ENCODE measurements at places on chromosomes 3 and 15.

DNA sequence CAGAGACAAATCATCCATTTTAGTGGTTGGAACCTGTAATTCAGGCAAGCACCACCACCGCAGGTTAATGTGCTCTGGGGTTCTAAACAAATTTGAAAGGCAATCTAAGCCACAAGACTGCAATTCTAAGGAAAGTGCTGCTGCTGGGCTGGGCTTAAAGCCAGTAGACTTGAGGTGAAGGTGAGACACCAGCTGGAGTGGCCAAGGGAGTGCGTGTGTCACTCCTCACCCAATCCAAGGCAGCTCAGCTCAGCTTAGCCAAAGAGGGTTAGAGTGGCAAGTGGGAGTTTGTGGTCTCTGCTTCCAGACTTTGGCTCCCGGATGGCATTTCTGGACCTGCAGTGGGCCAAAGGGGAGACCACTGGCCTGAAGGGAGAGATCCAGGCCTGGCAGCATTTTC, 1655.6 kb downstream of the SI start:
- DNase-seq, result no peak

DNA sequence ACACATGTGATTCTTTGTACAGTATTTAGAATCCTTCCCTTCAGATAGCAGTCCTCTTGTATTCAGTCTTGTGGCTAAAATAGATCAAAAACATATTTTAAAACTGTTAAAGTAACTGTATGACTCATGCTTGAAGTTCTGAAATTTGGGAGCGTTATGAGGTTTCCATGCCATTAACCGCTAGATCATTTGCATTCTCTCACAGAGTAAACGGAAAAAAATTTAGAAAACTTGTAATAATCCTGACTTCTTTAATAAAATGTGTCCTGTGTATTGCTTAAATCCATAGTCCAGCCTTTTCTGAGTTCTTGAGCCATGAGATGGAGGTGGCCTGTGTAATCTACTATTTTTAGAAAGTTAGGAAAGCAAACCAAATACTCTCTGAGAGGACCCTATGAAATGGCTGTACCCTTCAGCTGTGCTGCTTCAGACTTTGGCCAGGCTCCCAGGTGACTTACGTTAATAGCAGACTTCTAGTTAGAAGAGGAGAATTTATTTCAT, 33.8 kb downstream of the MBNL1 start:
- peak; percentile 74 for DNase-seq

GRCh38 chr3:63995086-63995485, 28.2 kb downstream of the PSMD6 start:
- no peak for DNase-seq

DNA sequence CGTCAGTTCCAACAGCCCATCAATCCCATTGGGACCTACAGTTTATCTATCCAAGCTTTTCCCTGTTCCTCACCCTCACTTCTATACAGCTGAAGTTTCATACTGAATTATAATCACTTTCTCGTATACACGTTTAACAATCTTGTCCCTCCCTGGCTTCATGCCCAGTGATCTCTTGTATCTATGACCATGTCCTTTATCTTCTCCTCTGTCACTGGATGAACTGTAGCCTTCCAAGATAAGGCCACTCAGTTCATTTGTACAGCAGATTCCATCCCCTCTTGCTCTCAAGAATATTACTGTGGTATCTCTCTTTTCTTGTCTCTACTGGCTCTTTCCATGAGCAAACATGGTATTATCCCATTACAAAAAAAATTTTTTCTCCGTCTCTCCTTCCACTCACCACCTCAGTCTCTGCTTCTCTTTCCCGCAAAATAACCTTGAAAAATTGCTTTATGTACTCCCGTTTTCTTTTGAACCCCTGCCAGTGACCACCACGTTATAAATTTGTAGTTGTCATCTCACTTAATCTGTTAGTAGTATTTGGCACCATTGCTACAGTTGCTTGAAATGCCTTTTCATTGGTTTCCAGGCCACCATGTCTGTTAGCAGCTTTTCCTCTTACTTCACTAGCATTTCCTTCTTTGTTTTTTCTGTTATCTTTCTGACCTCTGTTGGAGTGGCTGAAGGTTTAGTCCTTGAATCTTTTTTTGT, 9.4 kb downstream of the CTNNB1 start:
- DNase-seq, result no peak

- DNase-seq, result no peak
Observed at GRCh38 chr3:53754325-53754724, 91.9 kb downstream of the CHDH start.

DNA sequence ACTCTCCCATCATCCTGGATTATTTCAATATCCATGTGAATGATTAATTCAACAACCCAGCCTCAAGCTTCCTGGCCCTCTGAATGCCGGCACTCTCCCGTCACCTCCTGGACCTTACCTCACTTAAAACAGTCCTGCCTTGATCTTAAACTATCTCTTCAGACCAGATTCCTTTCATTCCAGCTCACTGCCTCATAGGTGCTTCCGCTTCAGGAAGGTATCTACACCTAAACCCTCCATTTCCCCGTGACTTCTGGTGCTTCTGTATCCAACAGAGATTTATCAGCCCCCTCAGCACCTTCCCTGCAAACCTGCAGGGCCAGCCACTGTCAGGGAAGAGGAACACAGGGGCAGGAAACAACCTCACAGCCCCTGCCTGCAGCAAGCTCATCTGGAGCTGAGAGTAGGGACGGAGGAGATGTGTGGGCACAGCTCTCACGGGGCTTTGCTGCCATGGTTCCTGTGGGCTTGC, 98.9 kb upstream of the TJP1 start:
- peak; percentile 13 for DNase-seq

GRCh38 chr3:25502233-25502632, 74.2 kb downstream of the RARB start:
- no peak for DNase-seq

DNA sequence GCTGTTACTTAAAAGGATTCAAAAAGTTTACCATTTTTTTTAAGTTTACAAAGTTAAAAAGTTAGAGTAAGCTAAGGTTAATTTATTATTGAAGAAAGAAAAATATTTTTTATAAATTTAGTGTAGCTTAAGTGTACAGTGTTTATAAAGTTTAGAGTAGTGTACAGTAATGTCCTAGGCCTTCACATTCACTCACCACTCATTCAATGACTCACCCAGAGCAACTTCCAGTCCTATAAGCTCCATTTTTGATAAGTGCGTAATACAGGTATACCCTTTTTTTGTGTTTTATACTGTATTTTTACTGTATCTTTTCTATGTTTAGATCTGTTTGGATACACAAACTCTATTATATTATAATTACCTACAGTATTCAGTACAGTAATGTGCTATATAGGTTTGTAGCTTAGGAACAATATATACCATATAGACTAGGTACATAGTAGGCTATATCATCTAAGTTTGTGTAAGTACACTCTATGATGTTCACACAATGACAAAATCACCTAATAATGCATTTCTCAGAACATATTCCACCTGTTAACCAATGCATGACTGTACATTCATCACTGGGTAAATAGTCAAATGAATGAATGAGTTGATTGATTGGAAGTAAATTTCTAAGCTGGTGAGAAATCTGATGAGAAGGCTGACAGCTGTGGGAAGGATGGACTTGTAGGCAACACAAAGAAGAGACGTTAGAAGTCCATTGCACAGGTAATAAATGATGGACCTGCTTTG, 95.2 kb upstream of the CDIN1 start:
- DNase-seq, result no peak

- no peak for DNase-seq
Observed at GRCh38 chr15:41780266-41780665, 6.0 kb downstream of the MAPKBP1 start.

- no peak for DNase-seq
Observed at GRCh38 chr3:2535206-2535605, 436.5 kb downstream of the CNTN4 start.

DNA sequence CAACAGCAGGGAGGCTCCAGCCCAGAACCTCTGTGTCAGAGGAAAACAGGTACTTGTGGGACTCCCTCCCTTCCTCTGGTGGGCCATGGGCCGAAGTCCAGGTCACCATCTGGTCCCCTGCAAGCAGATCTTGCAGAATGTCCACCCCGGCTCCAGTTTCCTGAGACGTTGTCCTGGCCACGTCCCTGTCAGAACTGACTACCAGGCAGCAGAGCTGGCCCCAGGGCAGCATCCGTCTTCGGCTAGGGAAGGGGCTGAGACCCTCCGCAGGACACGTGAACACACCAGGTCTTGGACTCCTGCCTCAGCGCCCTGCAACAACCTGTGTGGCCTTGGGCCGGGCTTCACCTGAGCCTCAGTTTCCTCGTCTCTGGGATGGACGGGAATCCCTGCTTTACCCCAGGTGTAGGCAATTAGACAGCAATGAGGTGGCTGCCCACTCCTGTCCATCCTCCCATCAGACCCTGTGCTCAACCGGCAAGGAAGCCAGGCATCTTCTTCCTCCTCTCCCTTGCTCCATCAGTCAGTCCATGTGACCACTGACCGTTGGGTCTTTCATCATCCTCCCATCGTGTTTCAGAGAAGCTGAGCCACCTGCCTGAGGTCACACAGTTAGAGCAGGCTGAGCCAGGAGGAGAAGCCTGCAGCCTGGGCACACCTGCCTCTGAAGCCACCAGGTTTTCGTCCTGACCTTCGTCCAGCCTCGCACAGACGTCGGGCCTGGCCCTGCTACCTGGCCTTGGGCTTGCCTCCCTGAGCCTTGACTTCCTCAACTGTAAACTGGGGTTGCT, 8.9 kb upstream of the PRKCD start:
- no peak for DNase-seq

- DNase-seq, result no peak
Observed at GRCh38 chr15:48318131-48318530, 13.1 kb upstream of the DUT start.

- DNase-seq, result no peak
Observed at GRCh38 chr3:102269406-102269805, 165.4 kb upstream of the ZPLD1 start.

- DNase-seq, result no peak
Observed at GRCh38 chr15:63978511-63979261, 67.6 kb downstream of the DAPK2 start.

DNA sequence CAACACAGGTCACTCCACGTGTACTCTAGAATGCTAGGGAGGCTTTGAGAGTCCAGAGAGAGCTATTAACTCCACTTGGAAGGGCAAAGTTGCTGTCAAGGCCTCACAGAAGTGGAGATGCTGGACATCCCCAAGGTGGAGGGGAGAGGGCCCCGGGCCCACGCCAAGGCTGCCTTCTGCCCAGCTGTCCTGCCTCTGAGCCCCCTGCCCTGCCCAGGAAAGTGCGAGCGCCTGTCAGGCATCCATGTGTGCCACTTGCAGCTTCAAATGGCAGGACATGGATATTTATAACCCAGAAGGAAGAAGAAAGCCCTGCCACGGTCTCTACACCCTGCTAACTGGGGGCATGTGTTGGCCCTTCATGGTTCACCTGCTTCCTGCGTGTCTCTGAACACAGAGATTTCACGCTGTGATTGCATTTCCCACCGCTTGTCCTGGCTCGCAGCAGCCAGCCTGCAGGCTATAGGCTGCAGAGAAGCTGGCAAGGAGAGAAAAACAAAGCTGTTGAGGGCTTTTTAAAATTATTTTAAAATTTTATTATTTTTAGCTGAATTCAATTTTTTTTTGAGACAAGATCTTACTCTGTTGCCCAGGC, 17.0 kb downstream of the ANKDD1A start:
- no peak for DNase-seq

GRCh38 chr15:74144153-74144775, 13.9 kb downstream of the ISLR2 start:
- no peak for DNase-seq

GRCh38 chr3:177333533-177334520, 136.5 kb upstream of the TBL1XR1 start:
- no peak for DNase-seq

DNA sequence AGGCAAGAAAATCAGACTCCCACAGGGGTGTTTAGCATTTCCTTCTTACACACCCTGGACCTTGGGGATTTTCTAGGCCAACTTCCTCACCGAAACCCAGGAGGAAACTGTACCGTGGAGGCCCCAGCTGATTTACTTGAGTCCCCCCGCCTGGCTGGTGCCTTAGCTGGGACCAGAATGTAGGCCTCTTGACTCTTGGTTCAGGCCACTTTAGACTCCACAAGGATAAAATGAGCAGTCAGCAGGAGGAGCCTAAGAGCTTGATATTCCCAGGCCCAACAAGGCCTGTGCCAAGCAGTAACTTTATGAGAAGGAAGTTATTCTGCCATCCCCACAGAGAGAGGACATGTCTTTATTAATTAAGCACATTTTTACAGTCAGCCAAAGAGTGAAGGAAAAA, 4.6 kb upstream of the APBA2 start:
- DNase-seq, result peak; percentile 53

- DNase-seq, result peak; percentile 28
Observed at GRCh38 chr15:79673416-79674123, 223.2 kb downstream of the MTHFS start.

GRCh38 chr3:48194446-48195071, 6.3 kb upstream of the CDC25A start:
- DNase-seq, result peak; percentile 79

DNA sequence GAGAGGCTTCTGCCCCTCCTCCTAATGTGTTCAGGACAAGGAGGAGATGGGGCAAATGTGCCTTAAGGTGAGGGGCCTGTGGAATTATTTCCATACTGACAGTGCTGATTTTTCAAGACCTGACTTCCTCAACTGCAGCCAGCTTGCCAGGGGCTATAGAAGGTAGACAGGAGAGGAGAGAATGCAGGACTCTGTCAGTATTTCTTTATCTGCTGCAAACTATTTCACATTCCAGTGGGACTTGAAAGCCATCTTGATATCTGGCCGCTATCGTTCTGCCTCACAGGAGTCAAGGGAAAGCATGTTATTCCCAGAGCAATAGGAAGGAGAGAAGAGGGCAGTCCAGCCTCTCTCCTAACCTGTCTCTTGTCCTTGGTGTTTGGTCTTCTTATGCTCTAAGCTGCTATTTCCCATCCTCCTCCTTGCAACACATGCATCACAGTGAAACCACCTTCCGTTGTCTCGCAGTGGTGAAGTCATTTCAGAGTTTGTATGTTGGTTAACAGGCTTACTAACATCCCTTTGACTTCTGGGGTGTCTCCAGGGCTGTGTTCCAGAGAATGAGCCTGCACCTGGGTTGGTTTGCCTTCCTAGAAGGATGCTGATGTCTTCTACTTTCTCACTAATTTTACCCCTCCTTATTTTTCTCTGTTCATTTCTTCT, 95.1 kb upstream of the MRPS22 start:
- no peak for DNase-seq

GRCh38 chr3:8500319-8500988, 1.2 kb upstream of the LMCD1 start:
- peak; percentile 85 for DNase-seq

- DNase-seq, result no peak
Observed at GRCh38 chr3:196812853-196813252, 54.9 kb upstream of the SENP5 start.

DNA sequence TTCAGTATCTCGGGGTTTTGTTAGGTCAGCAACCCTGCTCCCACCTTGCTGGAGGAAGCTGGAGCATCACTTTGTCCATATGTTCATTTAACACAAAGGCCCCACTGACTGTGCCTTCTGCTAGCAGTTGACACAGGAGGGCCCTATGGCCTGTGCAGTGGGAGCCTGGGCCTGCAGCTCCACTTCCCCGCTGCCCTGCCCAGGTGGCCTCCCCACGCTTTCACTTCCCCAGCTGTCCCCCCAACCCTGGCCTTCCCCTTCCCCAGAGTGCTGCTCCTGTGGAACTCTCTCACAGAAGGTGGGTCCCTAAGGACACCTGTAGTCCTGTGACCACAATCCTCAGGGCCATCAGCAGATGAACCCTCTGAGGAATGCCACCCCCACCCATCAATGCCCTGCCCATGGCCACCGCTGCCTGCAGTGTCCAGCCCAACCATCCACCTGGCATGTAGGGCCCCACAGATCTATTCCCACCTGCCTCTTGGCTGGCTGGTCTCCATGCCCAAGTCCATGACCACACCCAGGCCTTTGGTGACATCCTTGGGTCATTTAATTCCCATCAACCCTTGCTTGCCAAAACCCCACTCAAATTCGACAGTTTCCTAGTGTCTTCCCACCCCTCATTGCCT, 13.5 kb downstream of the TBC1D21 start:
- DNase-seq, result no peak

- DNase-seq, result peak; percentile 27
Observed at GRCh38 chr15:99998661-99999101, 265.4 kb upstream of the LYSMD4 start.

Measured in astrocyte of the hippocampus (primary cell).